Calu3 (cell line): ENCODE measurements at places on chromosomes 13 and 19.

GRCh38 chr13:96994017-96994857 lies at the start of gene OXGR1:
Gene OXGR1, minus strand, starts transcription at chr13:96994476. Its CDS starts 6,717 bp downstream, at chr13:96987759.
- H3K27me3 ChIP-seq = peaks cover 20% of the 10 kb centered on the region
- no peak within 1 kb of the TSS for H3K27ac ChIP-seq
- H3K36me3 ChIP-seq = no peaks in the 10 kb centered on the region
- no peak for DNase-seq

DNA sequence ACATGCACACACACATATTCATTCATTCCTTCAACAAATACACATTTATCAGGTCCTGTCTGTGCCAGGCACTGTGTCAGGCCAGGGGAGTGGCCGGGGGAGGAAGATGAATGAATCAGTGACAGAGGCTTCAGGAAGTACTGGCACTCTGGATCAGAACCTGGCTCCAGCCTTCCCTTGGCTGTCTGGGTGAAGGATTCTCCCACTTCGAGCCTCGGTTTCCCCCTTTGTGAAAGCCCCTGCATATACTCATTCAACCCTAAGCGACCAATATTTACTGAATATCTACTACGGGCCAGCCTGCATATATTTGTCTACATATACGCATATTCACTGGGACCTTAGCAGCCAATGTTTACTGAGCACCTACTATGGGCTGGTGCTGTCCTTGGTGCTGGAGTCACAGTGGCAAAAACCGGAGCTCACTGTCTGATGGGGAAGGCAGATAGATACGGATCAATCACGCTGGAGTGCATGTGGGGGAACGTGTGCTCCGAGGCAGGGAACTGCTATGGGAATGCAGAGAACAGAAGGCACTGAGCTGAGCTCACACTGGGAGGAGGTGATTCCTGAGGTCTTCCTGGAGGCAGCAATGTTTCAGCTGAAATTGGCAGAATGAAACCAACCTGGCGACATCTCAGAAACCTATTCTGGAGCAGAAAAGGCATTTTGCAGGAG lies 636 bp upstream of the ZNF579 start:
- peak overlapping the region; percentile 80 for H3K4me3 ChIP-seq
- DNase-seq = peak; percentile 44
- H3K27ac ChIP-seq = peak overlapping the region; percentile 52
- peaks cover 28% of the 10 kb centered on the region for H3K36me3 ChIP-seq
- H3K4me1 ChIP-seq = peaks cover 35% of the 10 kb centered on the region
- H3K27me3 ChIP-seq = peaks cover 17% of the 10 kb centered on the region

DNA sequence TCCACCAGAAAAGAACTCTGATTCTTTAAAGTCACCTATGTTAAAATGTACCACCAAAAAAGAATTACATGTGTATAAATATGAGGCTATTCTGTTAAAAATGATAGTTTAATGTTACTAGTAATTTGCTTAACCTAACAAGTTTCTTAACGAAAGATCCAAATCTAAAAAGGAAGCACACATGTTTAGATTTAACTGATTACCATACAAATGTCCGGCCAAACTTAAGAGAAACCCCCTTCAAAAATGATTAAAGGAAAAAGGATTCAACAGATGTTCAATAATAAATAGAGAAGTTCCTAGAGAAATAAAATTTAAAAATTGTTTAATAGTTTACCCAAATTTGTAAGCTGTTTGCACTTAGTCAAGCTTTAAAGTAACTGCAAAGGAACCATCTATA lies 5.0 kb upstream of the ZNF69 start:
- H3K27me3 ChIP-seq = no peaks in the 10 kb centered on the region
- H3K4me1 ChIP-seq = no peaks in the 10 kb centered on the region
- H3K27ac ChIP-seq = no peak overlapping the region
- DNase-seq = no peak
- H3K4me3 ChIP-seq = no peak overlapping the region

DNA sequence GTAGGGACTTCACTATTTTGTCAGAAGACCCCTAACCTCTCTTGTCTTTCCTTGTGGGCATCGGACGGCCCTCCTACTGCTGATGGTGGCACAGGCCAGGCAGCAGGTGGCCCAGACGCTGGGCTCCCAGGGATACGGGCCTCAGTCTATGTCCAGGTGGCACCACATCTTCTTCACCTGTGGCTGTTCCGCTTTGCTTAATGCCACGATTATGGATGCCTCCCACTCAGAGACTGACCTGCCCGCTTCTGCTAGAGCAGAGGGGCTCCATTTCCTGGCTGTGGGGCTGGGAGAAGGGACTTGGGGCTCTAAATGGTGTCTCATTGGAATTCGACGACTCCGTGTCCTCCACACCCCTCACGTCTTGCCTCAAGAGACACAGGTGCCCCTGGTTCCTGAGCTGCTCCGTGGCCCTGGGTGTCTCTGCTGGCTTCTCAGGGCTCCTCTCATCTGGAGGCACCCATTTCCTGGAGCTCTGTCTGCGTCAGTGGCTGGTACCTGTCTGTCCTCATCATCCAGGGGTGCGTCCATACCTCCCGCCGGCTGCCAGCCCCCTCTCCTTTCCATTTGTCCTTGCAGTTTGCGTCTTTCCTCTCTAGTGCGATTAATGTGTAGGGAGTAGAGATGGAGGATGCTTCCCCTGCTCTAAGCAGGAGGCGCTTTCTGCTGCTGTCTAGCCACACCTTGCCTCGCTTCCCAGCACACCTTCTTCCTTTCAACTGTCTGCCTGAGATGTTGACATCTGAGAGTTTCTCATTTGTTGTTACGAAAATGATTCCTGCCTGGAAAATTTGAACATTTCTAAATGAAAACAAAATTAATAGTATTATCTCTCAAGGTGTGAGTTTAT lies 63.4 kb downstream of the TEX29 start:
- DNase-seq = no peak
- no peaks in the 10 kb centered on the region for H3K4me1 ChIP-seq
- H3K27ac ChIP-seq = no peak overlapping the region
- no peaks in the 10 kb centered on the region for H3K36me3 ChIP-seq
- H3K4me3 ChIP-seq = no peak overlapping the region

DNA sequence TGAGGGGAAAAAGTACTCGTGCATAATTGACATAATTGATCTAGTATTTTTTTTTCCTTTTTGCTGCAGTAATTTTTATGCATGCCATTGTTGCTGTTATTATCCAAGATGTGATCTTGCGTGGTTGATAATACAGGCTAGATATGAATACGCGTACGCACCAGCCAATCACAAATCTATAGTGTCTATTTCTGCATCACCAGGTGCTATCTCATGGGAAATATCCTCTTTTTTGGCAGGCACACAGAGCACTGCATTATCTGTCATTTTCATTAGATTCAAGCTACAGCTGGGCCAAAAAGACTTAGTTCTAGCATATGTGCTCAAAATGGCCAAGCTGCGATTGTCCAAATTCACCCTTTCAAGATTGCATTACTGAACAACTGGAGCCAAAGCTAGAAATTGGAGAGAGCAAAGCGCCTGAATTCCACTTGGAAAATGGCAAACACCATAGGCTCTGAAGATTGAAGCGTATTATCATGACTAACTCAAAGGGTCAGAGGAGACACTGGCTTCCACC lies 181.1 kb downstream of the TSHZ3 start:
- H3K27ac ChIP-seq = no peak overlapping the region
- H3K36me3 ChIP-seq = no peaks in the 10 kb centered on the region
- H3K4me1 ChIP-seq = no peaks in the 10 kb centered on the region
- DNase-seq = no peak
- H3K27me3 ChIP-seq = no peaks in the 10 kb centered on the region

DNA sequence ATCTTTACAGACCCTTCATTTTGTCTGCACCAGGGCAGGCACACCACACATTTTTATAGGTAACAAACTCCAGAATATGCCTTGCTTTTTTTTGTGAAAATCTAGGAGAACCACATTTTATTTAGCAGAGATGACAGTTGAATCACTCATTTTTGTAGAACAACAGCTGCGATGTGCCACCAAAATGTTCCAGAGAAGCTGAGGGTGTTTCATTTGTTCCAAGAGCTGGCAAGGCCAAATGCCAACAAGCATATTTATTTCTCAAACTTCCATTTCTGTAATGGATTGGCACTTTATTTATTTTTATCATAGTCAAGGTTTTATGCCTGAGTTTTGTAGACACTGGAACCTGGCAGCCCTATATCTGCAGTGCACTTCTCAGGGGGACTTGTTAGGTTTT lies 10.4 kb downstream of the OLFM4 start:
- H3K27me3 ChIP-seq = peaks cover 26% of the 10 kb centered on the region
- H3K27ac ChIP-seq = no peak overlapping the region
- H3K4me3 ChIP-seq = no peak overlapping the region
- DNase-seq = no peak
- H3K4me1 ChIP-seq = no peaks in the 10 kb centered on the region

GRCh38 chr19:53463263-53463662 lies 4.3 kb upstream of the ZNF813 start:
- H3K4me1 ChIP-seq = no peaks in the 10 kb centered on the region
- H3K27me3 ChIP-seq = no peaks in the 10 kb centered on the region
- H3K36me3 ChIP-seq = no peaks in the 10 kb centered on the region
- DNase-seq = no peak
- H3K27ac ChIP-seq = no peak overlapping the region

- no peaks in the 10 kb centered on the region for H3K4me1 ChIP-seq
- no peak for DNase-seq
- H3K36me3 ChIP-seq = no peaks in the 10 kb centered on the region
- no peaks in the 10 kb centered on the region for H3K27me3 ChIP-seq
These were observed 23.0 kb downstream of the GPC6 start for GRCh38 chr13:93249364-93250306.

DNA sequence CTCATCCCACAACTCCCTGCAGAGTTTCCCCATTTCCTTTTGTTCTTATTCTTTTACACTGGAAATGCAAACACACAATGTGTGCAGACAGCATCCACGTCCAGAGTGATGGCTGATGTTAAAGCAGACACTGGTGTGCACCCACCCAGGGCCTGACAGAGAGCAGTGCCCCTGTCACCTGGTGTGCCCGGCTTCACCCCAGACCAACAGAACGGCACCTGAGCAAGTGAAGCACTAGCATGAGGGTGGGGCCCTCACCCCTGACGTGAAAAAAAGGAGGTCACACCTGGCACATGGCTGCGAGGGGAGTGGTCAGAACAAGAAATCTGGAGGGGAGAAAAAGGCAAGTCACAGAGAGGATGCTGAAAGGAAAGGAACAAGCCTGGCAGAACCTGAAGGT lies 12.3 kb downstream of the ZNF575 start:
- peaks cover 36% of the 10 kb centered on the region for H3K36me3 ChIP-seq
- DNase-seq = no peak
- H3K27ac ChIP-seq = no peak overlapping the region
- no peaks in the 10 kb centered on the region for H3K4me1 ChIP-seq
- no peak overlapping the region for H3K4me3 ChIP-seq

DNA sequence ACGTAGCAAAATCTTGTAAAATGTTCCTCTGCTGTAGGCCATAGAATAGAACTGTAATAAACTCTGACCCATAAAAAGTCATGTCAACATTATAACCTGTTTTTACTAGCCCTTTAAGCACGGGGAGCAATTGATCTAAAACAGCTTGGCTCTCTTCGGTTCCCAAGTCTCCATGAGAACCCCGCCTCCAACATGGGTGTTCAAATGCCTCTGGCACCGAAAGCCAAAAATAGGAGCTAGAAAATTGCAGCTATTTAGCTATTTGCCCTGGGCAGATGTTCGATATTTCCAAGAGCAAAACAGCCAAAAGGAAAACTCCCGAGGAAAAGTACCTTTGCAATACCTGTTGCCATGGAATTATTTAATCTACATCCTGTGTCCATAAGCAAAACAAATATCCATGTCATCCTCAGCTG lies 563.1 kb downstream of the EFNB2 start:
- H3K27me3 ChIP-seq = no peaks in the 10 kb centered on the region
- no peak for DNase-seq
- no peak overlapping the region for H3K27ac ChIP-seq
- H3K36me3 ChIP-seq = no peaks in the 10 kb centered on the region
